ENCODE measurements at places on chromosomes 11 and 22.

- DNase-seq = no peak
Measured at GRCh38 chr22:45290410-45290936, 5.7 kb downstream of the UPK3A start.

DNA sequence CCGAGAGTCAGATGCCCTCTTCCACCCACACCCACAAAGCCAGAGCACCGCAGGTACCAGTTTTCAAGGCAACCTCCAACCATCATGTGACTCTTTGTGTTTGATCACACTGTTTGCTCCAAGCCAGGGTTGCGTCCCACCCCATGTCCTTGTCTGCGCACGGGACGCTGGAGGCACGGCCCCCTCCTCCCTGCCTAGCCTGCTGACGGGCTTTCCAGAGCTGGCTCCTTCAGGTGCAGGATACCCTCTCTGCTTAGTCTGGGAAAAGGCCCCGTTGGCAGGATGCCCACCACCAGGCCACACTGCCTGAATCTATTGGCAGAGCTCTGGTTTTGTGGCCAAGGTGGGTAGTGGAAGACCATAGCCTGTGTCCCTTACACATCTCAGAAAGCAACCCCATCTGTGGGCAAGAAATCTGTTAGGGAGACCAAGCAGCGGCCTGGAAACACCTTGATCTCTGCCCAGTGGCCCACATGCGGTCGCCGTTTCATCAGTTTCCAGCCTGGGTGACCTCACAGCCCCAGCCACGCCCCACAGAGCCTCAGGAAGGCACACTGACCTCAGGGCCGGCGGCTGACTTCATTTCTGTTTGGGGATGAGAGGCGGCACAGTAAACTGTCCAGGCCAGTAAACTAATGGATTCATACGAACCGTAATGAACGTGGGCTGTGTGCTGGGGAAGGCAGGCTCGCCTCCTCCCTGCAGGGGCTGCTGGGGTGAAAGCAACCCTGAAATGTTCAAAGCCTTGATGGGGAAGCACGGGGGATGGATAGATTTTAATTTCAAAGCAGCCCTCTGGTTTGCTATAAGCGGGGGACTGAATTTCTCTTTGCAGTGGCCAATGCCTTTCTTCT, 25.8 kb downstream of the CDPF1 start:
- no peak for DNase-seq

- no peak for DNase-seq
Measured at GRCh38 chr11:29166306-29166705, 850.5 kb downstream of the KCNA4 start.

- DNase-seq = no peak
Measured at GRCh38 chr22:44316393-44317122, 3.8 kb upstream of the SHISAL1 start.

GRCh38 chr11:35313760-35314153, 105.6 kb downstream of the SLC1A2 start:
- no peak for DNase-seq

- DNase-seq = no peak
Measured at GRCh38 chr11:44657836-44658505, 68.8 kb upstream of the TSPAN18 start.

GRCh38 chr22:33620085-33620484, 300.2 kb downstream of the LARGE1 start:
- no peak for DNase-seq

GRCh38 chr22:23110922-23111527, 30.8 kb downstream of the RSPH14 start:
- no peak for DNase-seq

GRCh38 chr22:31378123-31378522, 21.3 kb upstream of the DRG1 start:
- no peak for DNase-seq

DNA sequence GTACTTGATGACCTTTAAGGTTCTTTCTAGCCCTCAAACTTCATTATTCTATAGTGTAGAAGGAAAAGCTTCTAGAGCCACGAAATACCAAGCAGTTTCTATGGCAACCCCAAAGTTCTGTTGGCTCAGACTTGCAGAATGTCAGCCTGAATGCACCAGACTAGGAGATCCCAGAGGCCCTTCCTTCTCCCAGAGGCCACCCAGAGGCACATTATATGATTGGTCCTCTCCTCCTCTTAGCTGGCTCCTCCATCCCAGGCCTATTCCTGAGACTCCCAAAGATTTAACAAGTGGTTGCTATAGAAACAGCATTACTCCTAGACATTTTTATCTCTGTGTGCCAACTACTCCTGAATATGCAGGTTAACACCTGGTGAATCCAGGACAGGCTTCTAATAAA, 69.2 kb upstream of the CCDC90B start:
- DNase-seq = no peak

- DNase-seq = no peak
Measured at GRCh38 chr11:129894278-129895125, 876 bp downstream of the NFRKB start.

GRCh38 chr11:112318661-112319060, 58.0 kb upstream of the PLET1 start:
- DNase-seq = no peak

- DNase-seq = no peak
Measured at GRCh38 chr22:24099666-24100065, 81.6 kb upstream of the SUSD2 start.

GRCh38 chr11:34194576-34195335, 89.3 kb downstream of the NAT10 start:
- no peak for DNase-seq

DNA sequence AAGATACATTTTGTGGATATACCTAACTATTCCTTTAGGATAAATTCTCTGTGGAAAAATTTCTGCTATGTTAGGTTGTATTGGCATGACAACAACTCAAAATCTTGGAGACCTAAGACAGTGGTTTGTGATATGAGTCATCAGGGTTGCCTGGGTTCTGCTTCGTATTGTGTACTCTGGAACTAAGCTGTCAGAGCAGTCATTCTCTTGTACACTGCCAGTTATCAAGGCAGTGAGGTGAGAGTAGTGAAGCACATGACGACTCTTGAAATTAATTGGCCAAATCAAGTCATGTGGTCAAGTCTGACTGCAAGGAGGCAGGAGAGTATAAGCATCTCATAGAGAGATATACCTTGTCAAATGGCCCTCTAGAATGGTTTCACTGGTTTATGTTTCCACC, 104.4 kb downstream of the FANCF start:
- peak; percentile 87 for DNase-seq

DNA sequence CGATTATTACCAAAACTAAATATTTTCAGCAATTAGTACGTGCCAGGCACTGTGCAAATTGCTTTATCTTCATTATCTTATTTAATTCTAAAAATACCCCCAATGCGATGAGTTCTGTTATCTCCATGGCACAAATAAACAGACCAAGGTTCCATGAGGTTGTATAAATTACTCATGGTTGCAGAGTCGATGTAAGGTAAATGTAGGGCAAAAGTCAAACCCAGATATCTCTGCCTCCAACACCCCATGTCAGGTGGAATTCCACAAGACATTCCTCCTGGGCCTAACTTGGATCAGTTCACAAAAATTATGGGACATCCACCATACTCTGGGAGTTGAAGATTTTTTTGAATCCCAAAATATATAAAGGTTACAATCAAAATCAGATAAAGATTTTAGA, 43.7 kb downstream of the ISX start:
- no peak for DNase-seq

DNA sequence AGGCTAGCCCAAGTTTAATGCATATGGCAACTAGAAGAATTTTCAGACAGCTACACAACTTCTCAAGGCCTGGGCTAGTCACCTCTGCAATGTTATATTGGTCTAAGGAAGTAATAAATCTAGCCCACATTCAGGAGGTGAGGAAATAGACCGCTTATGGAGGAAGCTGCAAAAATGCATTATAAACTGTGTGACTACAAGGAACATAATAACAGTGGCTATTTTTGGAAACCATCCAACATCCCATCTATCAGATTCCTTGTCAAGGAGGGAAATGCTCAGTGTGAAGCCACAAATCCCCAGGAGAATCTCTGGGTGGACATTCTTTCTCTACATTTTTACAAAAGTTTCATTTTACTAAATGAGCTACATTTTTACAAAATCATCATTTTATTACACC, 76.1 kb downstream of the BBOX1 start:
- DNase-seq = no peak

DNA sequence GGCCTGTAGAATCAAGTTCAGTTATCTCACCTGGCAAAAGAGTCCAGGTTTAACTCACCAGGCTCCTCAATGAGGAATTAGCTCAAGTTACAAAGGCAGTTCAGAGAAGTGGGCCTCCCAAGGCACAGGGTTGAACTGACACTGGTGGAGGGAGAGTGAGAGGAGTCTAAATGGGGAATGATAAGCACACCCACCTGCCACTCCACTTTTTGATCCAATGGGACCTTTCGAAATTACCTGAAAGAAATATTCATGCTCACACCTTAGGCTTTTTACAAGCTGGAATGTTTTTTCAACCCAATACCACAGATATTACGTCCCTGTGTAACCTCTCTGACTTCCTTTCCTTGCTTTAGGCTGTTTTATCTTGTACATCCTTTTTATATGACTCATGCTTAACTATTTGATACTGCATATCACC, 642.7 kb upstream of the TENM4 start:
- DNase-seq = peak; percentile 93

DNA sequence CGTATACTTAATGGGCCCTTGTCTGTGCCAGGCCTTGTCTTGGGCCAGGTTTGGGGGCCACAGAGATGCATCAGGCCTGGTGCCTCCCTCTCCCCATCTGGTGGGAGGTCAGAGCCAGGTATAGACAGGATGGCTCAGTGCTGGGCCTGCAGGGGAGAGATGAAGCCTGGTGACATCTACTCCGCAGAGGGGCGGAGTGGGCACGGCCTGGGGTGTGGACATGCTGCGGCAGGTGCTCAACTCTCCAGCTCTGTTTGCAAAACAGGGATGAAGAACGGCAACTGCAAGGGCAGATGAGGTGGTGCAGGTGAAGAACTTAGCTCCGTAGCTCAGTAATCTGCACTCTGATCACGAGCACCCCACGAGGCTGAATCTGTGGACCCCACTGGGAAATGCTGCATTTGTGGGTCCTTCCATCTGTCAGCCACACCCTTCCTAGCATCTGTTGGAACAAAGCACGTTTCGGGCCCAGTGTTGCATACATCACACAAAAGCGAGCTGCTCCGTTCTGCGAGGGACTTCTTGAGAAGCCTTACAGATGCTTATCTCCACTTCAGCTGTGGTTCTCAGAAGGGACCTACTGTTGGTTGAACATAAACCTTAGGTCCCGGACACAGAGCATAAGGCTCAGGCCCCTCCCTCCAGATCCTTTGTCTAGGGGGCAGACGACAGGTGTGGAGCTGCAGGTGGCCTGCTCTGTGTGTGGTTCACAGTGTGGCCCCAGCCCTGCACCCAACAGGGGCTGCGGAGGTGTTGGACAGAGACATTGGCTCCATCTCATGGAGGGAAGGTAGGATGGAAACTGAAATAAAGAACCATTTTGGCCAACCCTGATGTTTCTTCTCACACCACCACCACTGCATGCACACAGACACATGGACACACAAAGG, 78.3 kb downstream of the LRRC32 start:
- DNase-seq = no peak

- DNase-seq = no peak
Measured at GRCh38 chr11:3707176-3707575, 36.0 kb upstream of the CHRNA10 start.

All from NCI-H226 (cell line).